Cardiac atrium fibroblast (primary cell): ENCODE measurements at places on chromosomes 5 and 9. TPM values are rescaled to one million over a fixed set of nuclear protein-coding genes. Genes with fewer than 3 reads are reported as not detected.

Gene ACSL6
- total RNA-seq = not detected in 2 replicates

Gene FOXD4
- not detected in 2 replicates for total RNA-seq

Gene MAN1B1
- total RNA-seq = 86.1 and 101 TPM in 2 replicates

Gene CYLC2
- total RNA-seq = not detected in 2 replicates

Gene CTXN3
- total RNA-seq = not detected in 2 replicates

Gene RGS3
- total RNA-seq = 36.5 and 62.0 TPM in 2 replicates

Gene FAF2
- 32.7 and 35.2 TPM in 2 replicates for total RNA-seq

Gene SLC25A2
- total RNA-seq = not detected in 2 replicates

Gene ARSI
- total RNA-seq = 0.32 and 2.0 TPM in 2 replicates

Gene PCDHGA5
- 0.32 and 2.2 TPM in 2 replicates for total RNA-seq

Gene PCDHGC5
- total RNA-seq = 0.54 and 0.65 TPM in 2 replicates

Gene GARNL3
- 0.81 and 3.2 TPM in 2 replicates for total RNA-seq

Gene SV2C
- total RNA-seq = not detected in 2 replicates

Gene PCDHB8
- total RNA-seq = 0.49 TPM in 1 of 2 replicates, not detected in the other

Gene ORM2
- not detected in 2 replicates for total RNA-seq

Gene APBB3
- 7.3 and 9.6 TPM in 2 replicates for total RNA-seq

Gene MCTP1
- 0.16 and 0.18 TPM in 2 replicates for total RNA-seq

Gene SPEF2
- total RNA-seq = 0.81 and 1.1 TPM in 2 replicates

Gene N4BP3
- 0.36 and 2.3 TPM in 2 replicates for total RNA-seq

Gene MARCOL
- not detected in 2 replicates for total RNA-seq

Gene PFN3
- not detected in 2 replicates for total RNA-seq

Gene ADRA1B
- 5.2 and 5.6 TPM in 2 replicates for total RNA-seq

Gene MRPS30
- 39.0 and 41.5 TPM in 2 replicates for total RNA-seq

Gene CCNH
- 41.5 and 84.3 TPM in 2 replicates for total RNA-seq

Gene TICAM2
- under 0.01 and 1.8 TPM in 2 replicates for total RNA-seq

Gene GRM6
- total RNA-seq = not detected in 2 replicates

Gene PLEKHG4B
- not detected in 2 replicates for total RNA-seq

Gene PTPN3
- 2.2 and 3.1 TPM in 2 replicates for total RNA-seq

Gene SPINK4
- total RNA-seq = not detected in 2 replicates

Gene SLC46A2
- not detected in 2 replicates for total RNA-seq

Gene AGXT2
- total RNA-seq = not detected in 2 replicates

Gene NEURL1B
- total RNA-seq = 11.2 and 21.7 TPM in 2 replicates

Gene SLC45A2
- total RNA-seq = not detected in 2 replicates

Gene ANKRD18A
- not detected in 2 replicates for total RNA-seq

Gene CENPK
- total RNA-seq = 2.6 and 6.1 TPM in 2 replicates

Gene C9
- not detected in 2 replicates for total RNA-seq

Gene PTGER4
- total RNA-seq = 36.9 and 86.7 TPM in 2 replicates

Gene PCDHB7
- 0.16 and 1.1 TPM in 2 replicates for total RNA-seq

Gene TENT4A
- 10.4 and 19.0 TPM in 2 replicates for total RNA-seq

Gene SIT1
- total RNA-seq = 1.3 TPM in 1 of 2 replicates, not detected in the other

Gene TPD52L3
- total RNA-seq = not detected in 2 replicates

Gene TTLL11
- 4.3 and 5.5 TPM in 2 replicates for total RNA-seq

Gene WNT8A
- not detected in 2 replicates for total RNA-seq

Gene RNF180
- total RNA-seq = 2.5 and 3.9 TPM in 2 replicates

Gene WNK2
- not detected in 2 replicates for total RNA-seq

Gene SYK
- 0.18 TPM in 1 of 2 replicates, not detected in the other for total RNA-seq

Gene SPINK13
- total RNA-seq = not detected in 2 replicates

Gene TRAPPC13
- total RNA-seq = 15.5 and 19.9 TPM in 2 replicates

Gene ZNF608
- total RNA-seq = 10.3 and 12.2 TPM in 2 replicates

Gene DOK3
- total RNA-seq = under 0.01 and 2.3 TPM in 2 replicates

Gene ESM1
- total RNA-seq = 1.8 and 16.4 TPM in 2 replicates

Gene SVEP1
- 87.2 and 110 TPM in 2 replicates for total RNA-seq

Gene SUSD3
- 1.1 and 2.0 TPM in 2 replicates for total RNA-seq

Gene HAVCR2
- total RNA-seq = not detected in 2 replicates
